GDM1 (cell line): ENCODE measurements at places on chromosomes 12 and 14.

DNA sequence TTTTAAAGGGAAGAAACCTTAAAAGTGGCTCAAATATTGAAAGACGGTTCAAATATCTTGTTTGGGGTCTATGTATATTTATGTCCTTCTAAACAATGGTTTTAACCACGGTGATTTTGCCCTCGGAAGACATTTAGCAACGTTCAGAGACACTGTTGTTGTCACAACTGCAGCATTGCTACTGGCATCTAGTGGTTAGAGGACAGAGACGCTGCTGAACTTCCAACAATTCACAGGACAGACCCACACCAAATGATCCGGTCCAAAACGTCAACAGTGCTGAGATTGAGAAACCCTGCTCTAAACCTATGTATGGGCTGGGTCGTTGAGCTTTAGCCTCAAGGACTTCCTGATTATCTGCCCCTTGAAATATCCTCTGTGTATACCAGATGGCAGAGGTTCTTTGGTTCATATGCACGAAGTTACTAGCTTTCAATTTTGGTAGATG is 1.7 kb downstream of the ANGEL1 start:
- DNase-seq: no peak

DNA sequence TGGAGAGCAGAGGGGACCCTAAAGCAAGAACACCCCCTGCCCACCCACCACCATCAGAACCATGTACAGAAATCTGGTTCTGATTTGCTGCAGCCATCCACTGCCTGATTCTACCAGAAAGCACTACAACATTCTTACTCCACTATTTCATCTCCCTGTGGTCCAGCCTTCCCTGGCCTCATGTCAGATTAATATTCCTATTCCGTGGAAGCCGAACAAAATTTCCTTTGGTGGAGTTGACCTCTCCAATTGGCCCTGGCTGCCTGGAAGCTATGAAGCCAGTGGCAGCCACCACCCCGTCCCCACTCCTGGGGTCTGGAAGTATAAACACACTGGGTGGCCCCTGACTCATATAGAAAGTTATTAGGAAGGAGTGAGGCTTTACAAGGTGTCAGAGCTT is 60.2 kb downstream of the ANO2 start:
- DNase-seq: no peak

GRCh38 chr14:25055005-25055404 is 5.1 kb upstream of the STXBP6 start:
- DNase-seq: no peak

DNA sequence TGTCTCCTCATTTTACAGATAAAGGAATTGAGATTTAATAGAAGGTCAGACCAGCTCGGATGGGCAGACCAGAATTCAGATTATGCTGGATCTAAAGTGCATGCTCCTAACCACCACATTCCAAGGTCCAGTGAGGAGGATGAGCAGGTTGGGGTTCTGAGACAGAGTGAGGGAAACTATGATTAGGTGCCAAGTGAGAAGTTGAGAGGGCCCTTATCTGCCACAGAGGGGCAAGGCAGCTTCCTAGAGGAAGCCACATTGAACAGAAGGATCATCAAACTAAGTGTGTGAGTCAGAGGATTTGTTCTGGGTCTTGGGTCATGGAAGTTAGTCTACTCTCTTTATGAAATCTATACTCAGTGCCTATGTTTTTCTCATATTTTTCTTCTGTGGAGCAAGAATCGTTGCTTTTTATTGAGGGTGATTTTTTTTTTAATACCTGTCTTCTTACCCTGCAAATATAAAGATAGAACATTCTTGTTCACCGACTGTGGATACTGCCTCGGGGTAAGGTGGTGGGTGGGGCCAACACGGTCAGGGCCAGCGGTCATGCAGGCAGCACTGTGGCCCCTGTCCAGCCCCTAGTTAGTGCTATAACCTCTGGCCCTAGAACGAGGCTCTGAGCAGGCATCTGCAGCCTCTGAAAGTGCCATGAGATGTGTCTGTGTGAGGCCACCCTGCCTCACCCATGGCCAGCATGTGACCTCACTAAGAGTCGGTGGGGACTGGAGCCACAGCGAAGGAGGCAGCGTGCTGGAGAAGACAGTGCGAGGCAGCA is 55.6 kb upstream of the PTHLH start:
- peak; percentile 67 for DNase-seq

DNA sequence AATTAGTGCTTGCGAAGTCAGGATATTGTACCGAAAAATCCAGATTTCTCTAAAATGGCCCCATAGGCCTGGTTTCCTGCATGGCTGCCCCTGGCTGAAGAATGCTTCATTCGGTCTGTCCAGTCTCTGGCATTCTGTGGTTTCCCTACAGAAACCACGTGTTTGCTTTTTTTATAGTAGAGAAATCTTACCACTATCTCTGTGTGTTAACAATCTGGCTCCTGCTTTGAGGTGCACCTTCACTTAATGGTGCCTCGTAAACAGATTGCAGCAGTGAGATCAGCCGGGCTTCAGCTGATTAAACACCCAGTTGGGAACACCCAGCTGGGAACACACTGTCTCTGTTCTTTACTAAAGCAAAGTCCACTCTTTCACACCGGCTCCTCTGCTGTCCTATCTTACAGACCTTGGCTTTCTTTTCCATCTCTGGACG is 6.7 kb upstream of the DNAAF2 start:
- DNase-seq: no peak

DNA sequence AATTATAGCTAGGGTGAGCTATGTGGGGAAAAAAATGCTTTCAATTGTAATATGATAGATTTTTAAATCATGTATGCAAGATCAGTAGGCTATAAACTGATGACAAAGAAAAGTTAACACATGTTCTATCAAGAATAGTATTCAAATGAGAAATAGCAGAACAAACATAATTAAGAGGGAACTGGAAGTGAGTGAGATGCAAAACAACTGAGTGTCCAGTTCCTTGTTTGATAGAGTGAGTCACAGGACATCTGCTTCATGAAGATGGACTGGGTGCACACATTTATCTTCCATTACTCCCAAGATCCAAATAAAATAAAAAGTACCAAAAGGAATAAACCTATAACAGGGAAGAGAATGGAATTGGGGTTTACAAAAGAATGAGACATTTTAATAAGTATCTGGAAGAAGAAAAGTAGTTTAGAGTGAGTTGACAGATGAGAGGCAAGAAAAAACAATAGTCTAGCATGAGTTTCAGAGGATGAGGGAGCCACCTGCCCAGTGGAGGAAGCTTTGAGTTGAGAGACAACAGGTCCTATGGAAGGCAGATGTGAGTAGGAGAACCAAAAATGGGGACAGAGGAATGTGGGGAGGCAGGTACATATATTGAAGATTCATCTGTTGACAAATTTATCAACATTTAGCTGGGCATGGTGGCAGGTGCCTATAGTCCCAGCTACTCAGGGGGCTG is 178.1 kb upstream of the ARHGAP5 start:
- no peak for DNase-seq

- DNase-seq: no peak
These were observed 51.0 kb downstream of the TMEM121 start for GRCh38 chr14:105577314-105577861.

GRCh38 chr14:51744372-51745130 is 92.8 kb downstream of the FRMD6 start:
- DNase-seq: no peak

- no peak for DNase-seq
These were observed 156.8 kb upstream of the TMEM260 start for GRCh38 chr14:56422703-56423213.

DNA sequence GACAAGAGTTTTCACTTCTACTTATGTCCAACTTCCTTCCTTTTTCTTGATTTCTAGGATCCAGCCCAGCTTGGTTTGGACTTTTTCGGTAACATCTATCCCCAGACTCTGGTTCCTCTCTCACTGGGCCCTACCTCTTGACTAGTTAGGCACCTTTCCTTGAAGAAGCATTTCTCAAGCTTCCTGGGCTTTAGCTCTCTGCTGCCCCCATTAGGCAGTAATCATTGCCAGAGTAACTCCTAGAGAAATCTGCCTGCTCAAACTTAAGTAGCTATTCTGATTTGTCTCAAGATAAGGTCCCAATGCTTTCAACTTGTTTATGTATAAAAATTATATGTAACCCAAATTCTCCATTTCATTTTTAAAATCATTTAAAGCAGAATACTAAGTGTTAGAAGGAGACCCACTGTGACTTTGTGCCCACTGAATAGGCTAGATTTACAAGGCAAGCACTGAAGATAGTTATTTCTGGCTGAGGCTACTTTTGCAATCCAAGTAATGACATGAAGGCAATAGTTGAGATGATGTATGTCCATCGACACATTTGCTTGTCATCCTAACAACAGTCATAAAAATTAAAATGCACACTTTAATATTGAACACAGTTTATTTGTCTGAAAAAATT is 275.0 kb upstream of the G2E3 start:
- no peak for DNase-seq

DNA sequence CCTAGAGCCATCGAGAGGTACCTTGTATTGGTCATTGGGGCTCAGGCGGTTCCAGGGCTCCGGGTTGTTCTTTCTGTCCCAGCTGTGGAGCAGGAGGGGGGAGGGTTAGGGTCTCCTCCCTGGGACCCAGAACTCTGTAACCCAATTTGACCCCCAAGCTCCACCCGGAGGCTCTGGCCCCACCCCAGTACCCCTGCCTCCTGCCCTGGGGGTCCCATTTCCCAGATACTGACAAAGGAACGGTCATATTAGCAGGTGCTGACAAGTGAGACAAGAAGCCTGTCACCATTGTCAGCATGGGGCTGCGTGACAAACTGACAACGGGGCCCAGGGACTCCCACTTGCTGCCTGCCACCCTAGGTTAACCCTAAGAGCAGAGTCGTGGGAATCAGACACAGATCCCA is 6.2 kb downstream of the SHMT2 start:
- no peak for DNase-seq

DNA sequence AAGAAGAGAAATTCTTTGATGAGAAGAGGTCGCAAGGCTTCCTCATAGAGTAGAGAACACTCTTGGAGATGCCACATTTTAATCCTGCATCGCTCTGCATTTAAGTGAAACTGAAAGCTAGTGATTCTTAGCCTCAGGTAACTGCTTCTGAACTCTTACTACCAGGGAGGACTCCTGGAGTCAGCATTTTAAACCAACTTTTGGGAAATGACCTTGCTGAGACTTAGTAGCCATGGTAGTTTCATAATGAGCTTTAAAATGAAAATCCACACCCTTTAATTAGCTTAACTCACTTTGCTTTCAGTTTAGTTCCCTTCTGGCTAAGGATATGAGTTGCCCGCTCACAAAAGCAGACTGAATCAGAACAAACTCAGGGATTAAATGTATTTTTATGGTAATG is 80.3 kb downstream of the SYNE2 start:
- DNase-seq: no peak

- DNase-seq: no peak
These were observed 11.3 kb downstream of the SCARB1 start for GRCh38 chr12:124852329-124852831.

GRCh38 chr12:57896434-57897201 is 44.7 kb upstream of the ATP23 start:
- DNase-seq: no peak

DNA sequence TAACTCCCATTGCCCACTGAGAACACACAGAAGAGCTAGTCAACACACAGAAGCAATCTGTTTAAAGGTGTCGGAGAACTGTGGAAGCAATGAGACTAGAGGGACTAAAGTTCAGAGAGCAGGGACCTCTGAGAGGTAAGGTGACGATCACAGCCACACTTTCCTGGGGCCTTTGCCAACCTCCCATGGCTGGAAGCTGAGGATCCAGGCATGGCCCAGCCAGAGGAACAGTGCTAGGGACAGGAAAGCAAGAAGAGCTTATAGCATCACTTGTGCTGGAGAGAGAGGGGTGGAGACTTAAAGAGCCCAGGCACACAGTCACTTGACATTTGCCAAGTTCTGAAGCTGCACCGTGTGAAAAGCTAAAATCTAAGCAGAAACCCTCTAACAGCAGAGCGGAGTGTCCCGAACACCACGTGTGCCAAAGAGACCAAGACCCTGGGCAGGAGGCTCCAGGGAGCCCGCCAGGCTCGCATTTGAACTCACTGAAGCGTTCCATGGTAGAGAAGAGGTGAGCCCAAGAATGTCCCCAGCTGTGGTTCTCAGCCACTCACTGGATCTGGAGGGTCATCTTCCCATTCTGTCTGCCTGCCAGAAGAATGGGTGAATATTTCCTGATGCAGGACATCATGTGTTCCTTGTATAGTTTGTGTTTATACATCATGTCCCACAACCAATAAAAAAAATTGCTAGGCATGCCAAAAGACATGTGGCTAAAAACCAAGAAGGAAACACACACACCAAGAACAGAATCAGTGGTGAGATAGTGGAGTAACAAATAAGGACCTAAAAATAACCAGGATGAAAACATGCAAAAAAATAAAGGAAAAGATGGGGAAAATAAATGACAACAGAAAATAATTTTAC is 174.0 kb upstream of the C14orf180 start:
- no peak for DNase-seq

- no peak for DNase-seq
These were observed 64.8 kb upstream of the HIF1A start for GRCh38 chr14:61630399-61631044.

GRCh38 chr14:61813096-61813606 is 50.9 kb downstream of the SNAPC1 start:
- DNase-seq: no peak

DNA sequence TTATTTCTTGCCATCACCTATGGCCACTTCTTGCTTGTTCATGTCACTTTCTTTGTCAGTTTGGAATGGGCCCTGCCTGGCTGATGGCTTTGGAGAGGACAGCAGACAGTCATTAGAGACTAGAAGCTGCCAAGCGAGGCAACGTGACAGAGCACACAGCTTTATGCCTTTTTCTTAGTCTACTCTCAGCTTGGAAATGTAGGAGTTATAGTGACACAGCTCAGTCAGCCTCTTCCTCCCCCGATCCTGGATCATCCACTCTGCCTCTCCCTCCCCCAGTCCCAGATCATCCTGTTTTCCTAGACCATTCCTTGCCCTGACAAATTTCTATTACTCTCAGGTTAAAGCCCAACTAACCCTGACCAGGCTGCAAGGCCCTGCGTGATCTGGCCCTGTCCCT is 26.6 kb downstream of the ETV6 start:
- no peak for DNase-seq
